NCI-H69 (cell line): ENCODE measurements at places on chromosomes 2 and 18.

DNA sequence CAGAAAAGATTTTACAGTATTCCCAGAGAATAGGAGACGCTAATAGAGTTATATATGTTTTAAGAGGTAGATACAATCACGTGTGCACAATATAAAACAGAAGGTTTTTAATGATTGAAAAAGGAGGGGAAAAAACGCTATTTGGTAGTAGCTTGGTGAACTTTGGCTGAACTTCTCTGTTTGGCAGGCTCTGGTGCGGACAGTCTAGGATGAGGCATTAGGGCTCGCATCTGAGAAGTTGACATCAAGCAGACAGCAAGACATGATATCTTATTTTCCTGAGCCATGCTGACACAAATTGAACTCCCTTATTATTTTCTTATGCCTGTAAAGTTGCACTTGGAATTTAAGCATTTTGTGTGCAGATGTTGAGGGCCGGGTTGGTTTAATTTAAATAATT lies 176.6 kb downstream of the EN1 start:
- DNase-seq = no peak

DNA sequence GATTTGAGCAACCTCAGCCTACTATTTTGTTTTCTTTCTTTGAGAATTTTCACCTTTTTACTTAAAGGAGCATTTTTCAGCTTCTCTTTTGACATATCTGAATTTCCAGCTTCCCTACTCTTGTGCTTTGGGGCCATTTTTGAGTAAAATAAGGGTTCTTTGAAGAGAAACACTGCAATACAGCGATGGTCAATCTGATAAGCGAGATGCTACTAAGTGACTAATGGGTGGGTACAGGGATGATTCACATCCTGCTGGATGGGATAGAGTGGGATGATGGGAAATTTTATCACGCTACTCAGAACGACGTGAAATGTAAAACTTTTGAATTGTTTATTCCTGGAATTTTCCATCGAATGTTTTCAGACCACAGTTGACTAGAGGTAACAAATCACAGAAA lies 211.5 kb downstream of the TMEM247 start:
- DNase-seq = no peak

- peak; percentile 38 for DNase-seq
Observed at GRCh38 chr2:11534746-11535484, 1.1 kb downstream of the GREB1 start.

DNA sequence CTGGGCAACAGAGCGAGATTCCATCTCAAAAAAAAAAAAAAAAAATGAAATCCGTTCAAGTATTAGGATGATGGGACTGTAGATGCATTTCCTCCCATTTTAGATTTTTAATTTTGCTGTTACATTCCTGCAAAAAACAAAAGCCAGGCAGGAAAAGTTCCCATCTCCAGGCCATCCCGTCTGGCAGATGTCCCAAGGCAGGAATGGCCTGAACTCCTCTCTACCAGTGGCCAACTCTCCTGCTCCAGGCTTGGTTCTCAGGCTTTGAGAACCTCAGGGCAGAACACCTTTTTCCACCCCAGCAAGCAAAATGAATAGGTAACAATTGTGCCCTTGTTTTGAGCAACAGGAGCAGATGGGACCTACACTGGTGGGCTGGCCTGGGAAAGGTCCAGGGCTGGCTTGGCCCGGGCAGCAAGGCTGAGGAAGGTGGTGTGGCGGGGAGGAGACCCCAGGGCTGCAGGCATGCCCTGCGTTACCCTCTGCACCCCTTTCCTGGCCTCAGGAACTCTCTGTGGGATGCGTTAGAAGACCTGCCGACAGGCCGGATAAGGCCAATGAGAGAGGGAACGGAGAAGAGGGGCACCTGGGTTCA lies 86.0 kb downstream of the FAM210A start:
- no peak for DNase-seq

GRCh38 chr2:21646345-21646744 lies 522.6 kb downstream of the TDRD15 start:
- no peak for DNase-seq

DNA sequence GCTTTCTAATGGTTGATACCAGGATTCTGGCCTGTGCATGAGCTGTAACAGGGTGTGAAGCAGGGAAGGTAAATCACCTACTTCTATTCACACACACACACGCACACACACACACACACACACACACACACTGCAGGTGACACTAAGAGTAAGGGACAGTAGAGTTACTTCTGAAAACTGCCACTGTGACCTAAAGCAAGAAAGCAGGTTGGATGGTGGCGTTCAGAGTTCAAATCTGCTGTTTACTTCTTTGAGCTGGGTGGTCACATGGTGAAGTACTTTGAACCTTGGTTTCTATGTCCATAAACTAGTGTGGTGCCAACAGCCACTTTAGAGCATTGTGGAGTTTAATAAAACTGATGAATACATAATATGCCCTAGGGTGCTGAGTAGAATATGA lies 248.0 kb downstream of the PIEZO2 start:
- no peak for DNase-seq

- DNase-seq = peak; percentile 4
Observed at GRCh38 chr2:220533485-220533884, 906.1 kb downstream of the SLC4A3 start.

- DNase-seq = no peak
Observed at GRCh38 chr2:103167599-103167998, 405.8 kb downstream of the TMEM182 start.

GRCh38 chr2:86256982-86257381 lies 57.7 kb downstream of the MRPL35 start:
- DNase-seq = no peak

DNA sequence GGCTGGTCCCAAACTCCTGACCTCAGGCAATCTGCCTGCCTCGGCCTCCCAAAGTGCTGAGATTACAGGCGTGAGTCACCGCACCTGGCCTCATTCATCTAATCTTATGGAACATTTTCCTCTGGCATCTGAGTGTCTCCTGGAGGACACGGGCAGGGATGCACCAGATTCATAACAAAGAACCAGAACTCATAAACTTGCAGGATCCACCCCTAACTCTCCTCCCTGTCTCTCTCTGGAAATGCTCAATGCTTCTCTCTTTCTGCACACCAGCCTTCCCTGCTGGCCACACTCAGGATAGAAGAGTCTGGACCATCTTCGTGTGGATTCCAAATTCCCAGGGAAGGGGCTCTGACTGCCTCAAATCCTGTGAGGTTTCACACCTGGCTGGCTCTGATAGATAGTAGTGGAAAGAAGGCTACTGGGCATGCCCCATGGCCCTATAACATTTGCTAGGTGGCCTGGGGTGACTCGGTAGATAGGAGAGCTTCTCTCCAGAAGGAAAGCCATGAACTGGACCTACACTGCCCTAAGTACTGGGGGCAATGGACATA lies 483.2 kb upstream of the GYPC start:
- DNase-seq = no peak

DNA sequence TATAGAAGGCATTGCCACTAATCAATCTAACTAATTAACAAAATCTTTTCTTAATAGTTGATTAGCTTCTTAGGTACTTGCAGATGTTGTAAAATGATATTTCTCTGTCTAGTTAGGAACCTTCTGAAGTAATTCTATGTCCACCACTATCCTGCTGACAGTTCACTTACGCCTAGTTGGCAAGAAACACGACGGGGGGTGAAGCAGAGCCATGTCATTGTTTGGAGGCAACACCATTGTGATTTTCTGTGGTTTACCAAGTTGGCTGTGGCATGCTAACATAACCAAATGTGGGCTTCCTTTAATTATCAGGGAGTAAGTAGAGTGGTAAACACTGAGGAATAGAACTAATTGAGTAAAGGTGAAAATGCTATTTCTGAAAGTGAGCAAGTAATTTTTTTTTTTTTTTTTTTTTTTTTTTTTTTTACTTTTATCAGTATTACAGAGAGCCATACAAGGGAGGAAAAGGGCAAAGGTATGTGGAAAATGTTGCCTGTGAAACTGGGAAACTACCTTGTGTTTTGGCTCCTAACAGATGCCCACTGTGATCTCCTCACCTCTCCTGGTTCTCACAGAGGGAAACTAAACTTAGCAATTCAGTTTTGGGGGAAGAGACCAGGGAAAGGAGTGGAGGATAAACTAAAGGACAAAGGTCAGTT lies 126.8 kb downstream of the MEIS1 start:
- DNase-seq = peak; percentile 73

- no peak for DNase-seq
Observed at GRCh38 chr18:58635891-58636290, 7.0 kb upstream of the ALPK2 start.

DNA sequence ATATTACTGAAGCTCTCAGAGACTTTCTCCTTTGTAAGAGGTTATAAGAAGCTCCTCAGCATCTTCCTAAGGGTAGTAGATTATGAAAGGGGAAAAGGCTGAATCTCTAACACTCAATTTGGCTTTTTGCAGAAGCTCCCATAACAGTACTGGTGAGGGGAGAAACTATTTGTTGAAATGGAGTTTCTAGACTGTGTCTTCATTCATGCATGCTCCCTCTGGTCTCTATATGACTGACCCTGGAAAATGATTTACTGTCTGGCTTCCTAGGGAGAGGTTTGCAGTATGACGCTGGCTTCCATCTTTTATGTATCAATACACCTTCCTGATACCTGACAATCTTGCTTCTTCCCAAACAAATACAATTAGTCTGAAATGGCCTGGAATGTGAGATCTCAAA lies 63.9 kb downstream of the LDAH start:
- DNase-seq = no peak

DNA sequence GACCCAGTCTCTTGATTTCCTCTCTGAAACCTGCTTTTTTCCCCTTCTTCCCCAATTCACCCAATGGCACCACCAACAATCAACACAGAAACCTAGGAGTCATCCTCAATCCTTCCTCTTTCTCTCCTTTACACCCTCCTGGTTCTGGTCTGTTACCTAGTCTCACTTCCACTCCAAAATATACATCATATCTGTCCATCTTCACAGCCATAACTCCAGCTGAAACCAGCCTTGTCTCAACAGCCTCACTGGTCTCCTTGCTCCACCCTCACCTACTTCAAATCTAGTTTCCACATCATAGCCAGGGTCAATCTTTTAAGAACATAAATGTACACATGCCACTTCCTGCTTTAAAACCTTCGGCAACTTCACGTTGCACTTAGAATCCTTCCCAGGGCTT lies 11.8 kb upstream of the TWSG1 start:
- DNase-seq = no peak

- no peak for DNase-seq
Observed at GRCh38 chr2:240298117-240298790, 137.2 kb upstream of the GPC1 start.

DNA sequence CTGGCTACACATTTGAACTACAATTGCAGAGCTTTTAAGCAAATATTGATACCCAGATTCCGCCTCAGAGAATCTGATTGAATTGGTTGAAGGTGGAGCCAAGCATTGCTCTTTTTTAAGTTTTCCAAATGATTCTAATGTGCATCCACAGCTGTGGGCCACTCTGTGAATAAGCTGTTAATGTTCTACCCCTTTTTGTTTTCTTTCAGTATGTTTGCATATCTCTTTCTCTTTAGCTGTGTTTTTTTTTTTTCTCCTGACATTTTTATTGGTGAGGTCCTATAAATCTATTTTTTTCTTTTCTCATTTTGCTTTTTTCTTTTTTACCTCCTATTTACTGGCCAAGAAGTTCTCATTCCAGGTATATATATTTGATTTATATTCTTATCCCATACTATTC lies 6.5 kb downstream of the SCN3A start:
- no peak for DNase-seq

DNA sequence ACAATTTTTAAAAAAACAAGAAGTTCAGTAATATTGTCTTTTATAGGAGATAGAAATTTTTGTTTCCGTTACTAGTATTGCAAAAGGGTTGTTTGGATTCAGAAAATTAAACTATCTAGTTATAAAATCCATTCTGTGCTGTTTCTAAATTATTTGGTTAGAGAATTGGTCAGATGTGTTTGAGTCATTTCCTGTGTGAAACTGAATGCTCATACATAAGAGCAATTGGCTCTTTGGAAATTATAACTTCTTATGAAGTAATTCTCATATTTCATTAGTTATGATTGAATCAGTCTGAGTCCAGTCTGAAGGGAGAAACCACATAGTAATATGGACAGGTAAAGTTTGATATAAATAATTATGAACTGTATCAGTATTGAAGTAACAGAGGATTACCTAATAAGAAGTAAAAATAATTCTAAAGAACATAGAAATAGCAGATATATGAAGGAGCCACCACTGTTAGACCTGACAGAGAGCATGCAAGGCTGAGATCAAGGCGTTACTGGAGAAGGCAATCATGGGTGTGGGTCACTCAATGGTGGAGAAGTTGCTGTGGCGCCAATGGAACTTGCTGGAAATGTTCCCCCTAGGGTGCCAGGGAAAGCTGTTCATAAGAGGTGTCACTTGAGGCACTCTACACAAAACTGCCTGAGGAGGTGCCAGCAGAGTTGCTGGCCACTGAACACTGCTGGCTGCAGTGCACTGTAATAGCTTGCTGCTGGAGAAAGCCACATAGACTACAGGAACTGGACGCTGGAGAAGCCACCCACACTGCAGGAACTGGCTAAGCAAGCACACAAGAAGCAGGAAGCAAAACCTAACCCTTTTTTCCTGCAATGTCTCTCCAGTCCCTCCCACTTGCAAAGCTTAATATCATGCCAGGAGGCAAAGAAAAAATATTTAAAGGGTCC lies 18.0 kb upstream of the FAP start:
- DNase-seq = no peak

DNA sequence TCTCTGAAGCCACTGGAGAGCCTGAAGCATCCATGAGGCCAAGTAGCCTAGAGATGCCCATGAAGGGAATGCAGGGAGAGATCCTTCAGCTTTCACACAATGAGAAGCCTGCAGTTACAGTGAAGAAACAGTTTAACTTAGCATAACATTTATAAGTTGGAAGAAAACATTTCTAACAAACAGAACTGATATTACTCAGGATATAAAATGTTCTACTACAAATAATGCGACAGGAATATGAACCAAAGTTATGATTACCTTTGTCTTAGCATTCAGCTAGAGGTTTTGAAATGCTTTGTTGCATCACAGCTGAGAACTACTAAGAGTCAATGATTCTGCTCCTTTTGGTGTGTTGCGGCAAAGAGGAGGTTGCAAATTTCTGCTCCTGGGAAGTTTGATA lies 6.9 kb upstream of the KYNU start:
- DNase-seq = no peak

DNA sequence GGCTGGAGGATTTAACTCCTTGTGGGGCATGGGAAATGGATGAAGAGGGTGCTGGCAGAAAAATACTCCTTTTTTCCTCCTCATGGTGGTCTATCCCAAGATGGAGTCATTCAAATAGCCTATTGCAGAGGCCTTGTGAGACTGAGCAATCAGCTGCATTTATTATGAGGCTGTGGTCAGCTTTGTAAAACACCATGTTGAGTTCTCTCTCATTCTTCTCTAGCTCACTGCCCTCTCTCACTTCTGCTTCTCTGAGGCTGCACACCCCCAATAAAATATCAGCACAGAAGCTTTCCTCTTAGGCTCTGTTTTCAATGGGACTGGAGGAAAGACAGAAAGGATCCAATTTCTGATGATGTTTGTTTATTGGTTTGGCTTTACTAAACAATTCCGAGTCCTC lies 467.1 kb downstream of the ADCYAP1 start:
- DNase-seq = no peak

DNA sequence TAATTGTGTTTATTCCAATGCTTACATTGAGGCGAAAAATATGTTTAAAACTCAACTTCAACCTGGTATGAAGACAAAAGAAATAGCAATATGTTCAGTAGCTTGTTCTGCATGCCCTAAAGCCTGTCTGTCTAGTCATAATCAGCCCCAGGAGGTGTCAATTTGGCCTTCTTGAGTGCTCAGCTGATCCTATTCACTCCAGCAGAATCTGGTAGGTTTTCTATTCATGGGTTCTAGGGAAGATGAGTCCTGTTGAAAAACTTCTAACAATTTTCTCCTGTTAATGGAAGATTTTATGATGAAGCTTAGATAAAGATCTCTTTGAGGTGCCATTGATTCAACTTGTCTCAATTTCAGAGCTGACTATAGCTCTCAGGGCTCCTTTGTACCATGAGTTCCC lies 402.0 kb upstream of the UBE2E3 start:
- peak; percentile 48 for DNase-seq

GRCh38 chr2:144659731-144660275 lies 139.9 kb upstream of the ZEB2 start:
- no peak for DNase-seq
